ENCODE measurements at places on chromosomes 4 and X.
A peak's percentile ranks its signal among the peaks of the same experiment; 100 is the strongest.

DNA sequence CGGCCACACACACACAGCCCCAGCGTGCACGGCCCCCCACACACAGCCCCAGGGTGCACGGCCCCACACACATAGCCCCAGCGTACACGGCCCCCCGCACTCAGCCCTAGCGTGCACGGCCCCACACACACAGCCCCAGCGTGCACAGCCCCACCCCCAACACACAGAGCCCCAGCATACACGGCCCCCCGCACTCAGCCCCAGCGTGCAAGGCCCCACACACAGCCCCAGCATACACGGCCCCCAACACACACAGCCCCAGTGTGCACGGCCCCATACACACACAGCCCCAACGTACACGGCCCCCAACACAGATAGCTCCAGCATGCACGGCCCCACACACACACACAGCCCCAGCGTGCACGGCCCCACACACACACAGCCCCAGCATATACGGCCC is 17.6 kb downstream of the GAK start:
- DNase-seq = no peak

DNA sequence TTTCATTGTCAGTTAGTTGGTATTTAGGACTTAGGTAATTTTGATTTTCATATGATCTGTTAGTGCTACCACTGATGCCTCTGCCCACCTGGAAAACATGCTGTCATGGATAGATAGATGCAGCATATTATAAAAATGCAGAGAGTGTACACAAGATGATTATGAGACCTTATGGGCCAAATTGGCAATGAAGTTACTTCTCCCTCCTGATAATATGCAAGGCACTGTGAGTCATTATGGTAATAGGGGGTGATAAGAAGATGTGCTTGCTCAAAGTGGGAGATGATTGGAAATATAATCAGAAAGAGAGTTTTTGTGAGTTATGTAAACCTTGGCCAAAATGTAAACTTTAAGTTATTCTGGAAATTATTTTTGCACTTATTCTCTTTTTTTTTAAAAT is 56.6 kb upstream of the RHOH start:
- no peak for DNase-seq

DNA sequence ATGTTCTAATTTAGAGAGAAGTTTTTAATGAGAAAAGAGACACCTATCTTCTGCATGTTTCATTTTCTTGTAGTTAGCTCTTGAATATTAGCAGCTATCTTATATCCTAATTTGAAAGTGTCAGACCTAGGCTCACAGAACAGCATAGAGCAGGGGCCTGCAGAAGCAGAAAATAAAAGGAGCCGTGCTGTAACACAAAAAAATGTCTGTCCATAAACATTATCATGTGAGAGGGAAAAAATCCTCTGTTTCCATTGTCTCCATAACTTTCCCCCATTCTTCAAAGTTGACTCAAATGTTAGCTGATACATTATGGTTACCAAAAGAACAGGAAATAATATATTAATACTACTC is 329.2 kb upstream of the EPHA5 start:
- DNase-seq = no peak

GRCh38 chr4:128444544-128445302 is 157.1 kb upstream of the PGRMC2 start:
- no peak for DNase-seq

GRCh38 chr4:57184378-57185029 is 74.3 kb upstream of the IGFBP7 start:
- DNase-seq = no peak

- DNase-seq = no peak
Observed at GRCh38 chr4:10704430-10704810, 19.9 kb upstream of the CLNK start.

- DNase-seq = no peak
Observed at GRCh38 chr4:151960449-151961230, 199.8 kb upstream of the GATB start.

- DNase-seq = no peak
Observed at GRCh38 chrX:150465326-150465725, 102.2 kb downstream of the MAMLD1 start.

- DNase-seq = no peak
Observed at GRCh38 chr4:68797618-68798017, 18.2 kb upstream of the UGT2B10 start.

DNA sequence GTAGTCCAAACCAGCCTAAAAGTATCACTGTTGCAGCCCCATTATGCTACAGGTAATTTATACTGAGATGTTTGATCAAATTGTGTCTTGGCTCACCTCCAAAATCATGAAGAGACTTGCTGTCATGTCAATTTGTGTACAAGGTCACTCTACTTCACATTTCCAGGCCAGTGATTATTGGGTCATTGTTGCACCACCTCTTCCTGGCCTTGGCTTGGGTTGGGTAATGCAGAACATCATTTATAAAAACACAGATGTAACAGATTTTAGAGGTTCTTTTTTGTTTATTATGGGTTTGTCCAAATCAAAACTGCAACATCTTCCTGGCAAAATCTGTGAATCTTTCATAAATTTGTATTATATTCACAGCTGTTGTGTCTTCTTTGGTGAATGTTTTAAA is 459.5 kb downstream of the ANKRD50 start:
- no peak for DNase-seq

DNA sequence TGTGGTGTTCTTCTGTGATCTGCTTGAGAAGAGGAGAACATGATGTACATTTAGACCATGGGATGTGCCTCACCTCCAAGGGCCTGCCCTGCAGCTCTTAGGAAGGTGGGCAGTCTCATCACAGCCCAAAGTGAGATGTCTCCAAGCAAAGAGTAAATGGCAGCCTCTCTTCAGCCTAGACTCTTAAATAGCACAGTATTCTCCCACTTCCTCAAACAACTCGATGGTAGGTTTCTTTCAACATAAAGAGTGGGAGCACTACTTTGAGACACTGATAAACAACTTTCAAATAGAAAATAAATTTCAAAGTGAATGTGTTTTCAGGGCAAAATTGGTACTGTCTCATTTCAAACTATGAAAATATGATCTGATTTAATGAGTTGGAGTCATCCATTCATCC is 35.2 kb downstream of the EDNRA start:
- no peak for DNase-seq

GRCh38 chr4:100109921-100110320 is 80.3 kb downstream of the DDIT4L start:
- no peak for DNase-seq

- no peak for DNase-seq
Observed at GRCh38 chr4:14399848-14400247, 602.4 kb upstream of the CPEB2 start.

DNA sequence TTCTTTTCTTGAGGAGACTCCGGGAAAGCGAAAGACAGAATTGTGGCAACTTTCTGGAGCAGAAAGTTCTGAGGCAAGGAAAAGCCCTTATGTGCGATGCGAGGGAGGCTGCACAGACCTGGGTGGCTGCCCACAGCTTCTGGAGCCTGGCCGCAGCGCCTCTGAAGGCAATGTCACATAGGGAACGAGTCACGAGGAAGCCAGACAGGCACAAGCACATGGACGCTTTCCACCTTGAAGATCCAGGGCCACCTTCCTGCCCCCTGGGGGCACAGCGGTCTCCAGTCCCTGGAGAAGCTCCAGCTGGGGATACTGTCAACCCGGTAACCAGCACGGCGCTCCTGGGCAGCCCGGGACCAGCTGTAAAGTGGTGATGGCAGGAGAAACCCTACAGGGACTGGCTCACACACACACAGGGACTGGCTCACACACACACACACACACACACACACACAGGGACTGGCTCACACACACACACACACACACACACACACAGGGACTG is 69.8 kb downstream of the MTNR1A start:
- DNase-seq = no peak

GRCh38 chr4:43587758-43588157 is 695.2 kb downstream of the GRXCR1 start:
- DNase-seq = no peak

- no peak for DNase-seq
Observed at GRCh38 chr4:144646523-144647094, 653 bp downstream of the HHIP start.

DNA sequence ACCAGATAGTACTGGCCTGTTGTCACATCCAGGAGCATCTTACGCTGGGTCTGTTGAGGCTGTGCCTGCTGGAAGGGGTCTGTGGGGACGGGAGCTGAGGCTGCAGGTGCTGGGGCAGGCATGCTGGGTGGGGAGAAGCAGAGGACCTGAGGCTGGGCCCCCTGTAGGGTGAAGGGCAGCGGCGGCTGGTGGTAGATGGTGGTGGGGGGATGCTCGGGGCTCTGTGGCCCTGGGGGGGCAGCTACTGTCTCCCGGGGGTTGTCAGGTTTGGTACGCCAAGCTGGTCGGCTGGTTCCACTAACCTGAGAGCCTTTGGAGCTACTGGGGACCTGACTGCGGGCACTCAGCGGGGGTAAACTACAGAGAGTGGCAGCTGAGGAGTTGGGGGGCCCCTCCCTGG is 7.8 kb downstream of the C4orf54 start:
- DNase-seq = no peak

DNA sequence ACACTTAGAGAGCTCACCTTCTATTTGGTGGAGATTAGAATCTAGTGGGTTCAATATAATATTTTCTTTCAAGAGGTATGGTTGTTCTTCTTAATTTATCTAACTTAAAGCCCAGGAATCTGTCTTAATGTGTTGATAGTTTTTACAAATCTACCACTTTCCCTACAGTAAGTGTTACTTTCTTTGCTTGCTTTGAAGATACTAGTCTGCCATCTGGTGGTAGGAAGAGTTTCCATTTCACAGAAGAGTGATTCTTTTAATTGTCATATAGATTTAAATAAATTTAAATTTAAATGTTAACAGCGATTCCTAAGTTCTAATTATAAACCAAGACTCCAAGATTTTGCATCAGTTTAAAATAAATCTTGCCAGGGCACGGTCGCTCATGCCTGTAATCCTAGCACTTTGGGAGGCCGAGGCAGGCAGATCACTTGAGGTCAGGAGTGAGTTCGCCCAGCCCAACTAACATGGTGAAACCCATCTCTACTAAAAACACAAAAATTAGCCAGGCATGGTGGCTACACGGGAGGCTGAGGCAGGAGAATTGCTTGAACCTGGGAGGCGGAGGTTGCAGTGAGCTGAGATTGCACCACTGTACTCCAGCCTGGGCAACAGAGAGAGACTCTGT is 43.5 kb downstream of the NUDT9 start:
- DNase-seq = no peak

GRCh38 chrX:79444694-79445210 is 77.6 kb upstream of the ITM2A start:
- DNase-seq = no peak

- no peak for DNase-seq
Observed at GRCh38 chrX:19361701-19362100, 18.0 kb downstream of the PDHA1 start.

DNA sequence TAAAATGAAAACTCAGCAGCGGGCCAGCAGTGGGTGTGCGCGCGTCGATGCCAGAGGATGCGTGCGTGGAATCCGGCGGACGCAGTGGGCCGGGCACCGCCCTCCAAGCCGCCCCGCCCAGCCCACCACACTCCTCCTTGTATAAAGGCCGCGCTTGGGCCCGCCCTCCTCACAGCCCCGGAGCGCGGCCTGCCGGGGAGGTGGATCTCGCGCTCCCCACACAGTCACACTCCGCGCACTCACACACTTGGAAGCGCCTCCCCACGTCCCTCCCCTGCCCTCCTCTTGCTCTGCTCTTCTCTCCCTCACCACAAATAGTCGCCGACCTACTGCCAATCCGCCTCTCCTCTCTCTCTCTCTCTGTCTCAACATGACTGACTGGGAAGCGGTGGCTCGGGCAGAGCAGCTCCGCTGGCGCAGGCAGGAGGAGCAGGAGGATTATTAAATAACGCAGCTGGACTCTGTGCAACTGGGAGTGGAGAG is at the start of gene CCSER1:
CCSER1 (plus strand) TSS at position 172 of the 483 bp plus-strand sequence.
- DNase-seq = peak; percentile 30

- no peak for DNase-seq
Observed at GRCh38 chrX:22629105-22629725, 356.5 kb downstream of the CBLL2 start.

Data from stimulated activated CD4-positive, alpha-beta T cell treated with anti-CD3 and anti-CD28 coated beads, Interleukin-1b, Interleukin-23, amount 100 ng/mL, for 48 hours (primary cell).